ENCODE measurements at places on chromosomes 13 and 19.

DNA sequence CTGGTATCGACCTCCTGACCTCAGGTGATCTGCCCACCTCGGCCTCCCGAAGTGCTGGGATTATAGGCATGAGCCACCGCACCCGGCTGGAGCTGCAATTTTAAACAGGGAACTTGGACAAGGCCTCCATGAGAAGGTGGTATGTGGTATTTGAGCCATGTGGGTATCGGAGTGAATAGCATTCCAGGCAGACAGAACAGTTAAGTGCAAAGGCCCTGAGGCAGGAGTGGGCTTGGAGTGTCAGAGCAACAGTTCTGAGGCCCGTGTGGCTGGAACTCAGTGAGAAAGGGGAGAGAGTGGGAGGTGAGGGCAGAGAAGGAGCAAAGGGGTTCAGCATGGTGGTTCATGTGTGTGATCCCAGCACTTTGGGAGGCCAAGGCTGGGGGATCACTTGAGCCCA lies 2.9 kb downstream of the RCN3 start:
- no peak for DNase-seq

DNA sequence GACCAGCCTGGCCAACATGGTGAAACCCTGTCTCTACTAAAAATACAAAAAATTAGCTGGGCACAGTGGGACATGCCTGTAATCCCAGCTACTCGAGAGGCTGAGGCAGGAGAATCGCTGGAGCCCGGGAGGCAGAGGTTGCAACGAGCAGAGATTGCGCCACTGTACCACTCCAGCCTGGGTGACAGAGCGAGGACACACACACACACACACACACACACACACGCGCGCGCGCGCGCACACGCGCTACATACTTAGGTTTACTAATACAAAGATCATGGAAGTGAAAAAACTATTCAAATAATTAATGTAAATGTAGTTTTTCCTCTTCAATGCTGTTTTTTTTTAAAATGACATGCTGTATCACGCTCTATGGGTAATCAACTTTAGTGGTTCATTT lies 58.5 kb upstream of the ZDHHC20 start:
- DNase-seq = no peak

- no peak for DNase-seq
Observed at GRCh38 chr13:110353339-110353977, 46.4 kb downstream of the COL4A2 start.

- peak; percentile 61 for DNase-seq
Observed at GRCh38 chr13:79003989-79004898, 345.3 kb upstream of the OBI1 start.

DNA sequence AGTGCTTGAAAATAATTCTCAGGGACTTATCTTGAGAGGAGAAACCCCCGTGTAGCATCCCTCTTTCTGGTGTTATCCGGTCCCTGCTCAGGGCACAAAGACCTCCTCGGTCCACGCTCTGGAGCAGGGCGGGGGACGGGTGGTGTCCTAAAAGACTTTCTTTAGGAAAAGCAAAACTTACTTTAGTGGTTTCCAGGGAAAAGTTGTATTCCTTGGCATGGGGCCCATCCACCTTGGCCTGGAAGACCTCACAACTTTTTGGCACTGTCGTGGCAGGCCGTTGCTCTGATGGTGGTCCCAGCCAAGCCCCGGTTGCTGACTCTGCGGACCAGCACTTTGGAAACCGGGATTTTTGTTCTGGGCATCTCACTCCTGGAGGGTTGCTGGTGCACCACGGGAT lies 2.7 kb downstream of the AMER2 start:
- no peak for DNase-seq

GRCh38 chr13:33676045-33676989 lies 141.6 kb upstream of the RFC3 start:
- DNase-seq = no peak

DNA sequence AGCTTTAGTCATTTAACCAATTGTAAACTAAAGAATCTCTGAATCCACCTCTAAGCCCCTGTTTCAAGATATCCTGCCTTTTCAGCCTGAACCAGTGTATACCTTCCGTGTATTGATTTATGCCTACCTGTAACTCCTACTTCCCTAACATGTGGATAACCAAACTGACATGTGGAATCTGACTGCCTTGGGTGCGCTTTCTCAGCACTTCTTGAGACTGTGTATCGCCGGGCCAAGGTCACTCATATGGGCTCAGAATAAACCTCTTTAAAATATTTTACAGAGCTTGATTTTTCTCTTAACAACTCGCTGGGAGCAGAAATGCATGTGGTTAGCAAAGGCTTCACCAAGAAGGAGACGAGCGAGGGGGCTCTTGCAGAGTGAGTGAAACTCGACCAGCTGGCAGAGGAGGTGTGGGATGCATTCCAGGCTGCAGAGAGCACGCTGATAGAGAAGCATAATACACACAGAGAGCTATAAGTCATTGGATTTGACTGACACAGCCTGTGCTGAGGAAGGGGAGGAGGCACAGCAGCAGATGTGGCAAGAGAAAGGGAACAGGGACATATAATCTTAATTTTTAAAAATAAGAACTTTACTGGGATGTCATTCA lies 268.2 kb upstream of the MAB21L1 start:
- DNase-seq = no peak

DNA sequence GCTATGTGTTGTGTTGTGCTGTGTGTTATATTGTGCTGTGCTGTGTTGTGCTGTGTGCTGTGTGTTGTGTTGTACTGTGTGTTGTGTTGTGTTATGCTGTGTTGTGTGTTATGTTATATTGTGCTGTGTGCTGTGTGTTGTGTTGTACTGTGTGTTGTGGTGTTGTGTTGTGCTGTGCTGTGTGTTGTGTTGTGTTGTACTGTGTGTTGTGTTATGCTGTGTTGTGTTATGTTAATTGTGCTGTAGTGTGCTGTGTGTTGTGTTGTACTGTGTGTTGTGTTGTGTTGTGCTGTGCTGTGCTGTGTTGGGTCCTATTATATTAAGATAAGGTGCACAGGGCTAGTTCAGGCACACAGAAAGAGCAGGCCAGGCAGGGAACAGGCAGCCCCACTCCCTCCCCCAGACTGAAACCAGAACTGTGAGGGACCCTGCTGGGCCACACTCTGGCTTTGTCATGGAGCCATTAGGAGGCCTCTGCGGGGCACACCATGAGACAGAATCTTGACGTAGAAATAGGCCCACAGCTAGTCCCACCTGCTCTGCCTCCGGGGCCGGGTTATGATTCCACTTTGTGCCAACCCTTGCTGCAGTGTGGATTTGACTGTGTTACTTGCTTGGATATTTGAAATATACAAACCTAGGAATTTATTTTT lies 12.1 kb downstream of the SOX1 start:
- no peak for DNase-seq

DNA sequence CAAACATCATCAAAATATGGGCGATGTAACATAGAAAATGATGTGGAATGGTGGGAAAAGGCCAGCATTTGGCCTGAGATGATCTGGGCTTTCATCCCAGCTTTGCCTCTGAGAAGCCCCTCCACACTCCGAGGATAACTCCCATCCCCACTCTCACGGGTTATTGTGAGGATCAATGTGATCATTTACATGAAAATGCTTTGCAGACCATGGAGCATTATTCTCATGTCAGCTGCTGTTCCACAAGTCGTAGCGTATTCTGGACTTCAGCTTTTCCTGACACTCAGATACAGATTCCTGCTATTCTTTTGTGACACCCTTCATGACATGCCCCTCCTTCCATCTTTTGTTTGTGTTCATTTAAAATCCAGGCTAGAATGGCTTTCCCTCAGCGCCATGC lies 86.5 kb downstream of the NUFIP1 start:
- no peak for DNase-seq

- no peak for DNase-seq
Observed at GRCh38 chr13:100110269-100110668, 21.4 kb downstream of the PCCA start.

GRCh38 chr13:75486146-75487062 lies 4.4 kb upstream of the TBC1D4 start:
- no peak for DNase-seq

- DNase-seq = peak; percentile 26
Observed at GRCh38 chr13:43267916-43268315, 244.5 kb downstream of the DNAJC15 start.

GRCh38 chr13:113860665-113861432 lies 3.0 kb downstream of the GAS6 start:
- DNase-seq = no peak

GRCh38 chr13:54162069-54162468 lies 1133.5 kb downstream of the OLFM4 start:
- DNase-seq = no peak

DNA sequence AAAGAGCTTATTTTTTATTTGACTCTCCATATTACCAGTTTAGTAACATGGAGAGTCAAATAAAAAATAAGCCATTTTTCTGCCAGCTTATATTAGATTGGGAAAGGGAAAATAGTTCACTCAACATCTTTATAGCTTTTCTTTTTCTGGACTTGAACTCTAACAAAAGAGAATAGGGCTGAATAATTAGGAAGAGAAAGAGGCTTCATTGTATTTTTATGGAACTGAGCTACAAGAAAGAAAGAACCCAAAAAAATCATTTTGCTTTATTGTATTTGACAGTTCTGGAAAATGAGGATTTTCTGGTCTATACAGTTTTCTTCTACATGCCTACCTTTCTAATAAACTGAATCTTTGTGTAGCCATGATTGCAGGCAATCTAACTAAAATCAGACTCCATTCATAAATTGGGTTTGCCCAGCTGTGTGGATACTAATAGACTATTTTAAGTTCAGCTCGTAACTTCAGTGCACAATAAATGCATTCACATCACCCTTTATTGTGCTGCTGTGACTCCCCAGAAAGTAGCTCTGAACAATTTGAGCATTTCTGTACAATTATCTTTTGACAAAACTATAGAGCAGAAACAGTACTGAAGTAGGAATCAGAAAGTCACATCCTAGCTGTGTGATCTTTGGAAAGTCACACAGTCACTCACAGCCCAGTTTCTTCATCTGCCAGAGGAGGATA lies 115.3 kb downstream of the STOML3 start:
- no peak for DNase-seq

DNA sequence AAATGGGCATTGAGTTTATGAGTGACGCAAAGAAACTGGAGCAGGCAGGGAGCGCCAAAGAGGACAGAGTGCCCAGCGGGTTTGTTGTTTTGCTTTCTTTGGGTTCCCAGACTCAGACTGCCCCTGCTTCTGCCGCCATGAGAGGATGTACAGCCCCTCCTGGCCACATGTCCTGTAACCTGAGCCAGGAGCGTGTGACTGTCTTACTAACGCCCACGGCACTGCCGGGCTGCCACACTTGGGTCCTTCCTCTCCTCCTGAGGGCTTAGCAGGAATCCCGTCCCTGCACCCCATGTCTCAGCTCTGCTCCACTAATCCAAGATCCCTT lies 80.5 kb downstream of the GPR12 start:
- no peak for DNase-seq

GRCh38 chr19:31073485-31074198 lies 275.6 kb downstream of the TSHZ3 start:
- no peak for DNase-seq

DNA sequence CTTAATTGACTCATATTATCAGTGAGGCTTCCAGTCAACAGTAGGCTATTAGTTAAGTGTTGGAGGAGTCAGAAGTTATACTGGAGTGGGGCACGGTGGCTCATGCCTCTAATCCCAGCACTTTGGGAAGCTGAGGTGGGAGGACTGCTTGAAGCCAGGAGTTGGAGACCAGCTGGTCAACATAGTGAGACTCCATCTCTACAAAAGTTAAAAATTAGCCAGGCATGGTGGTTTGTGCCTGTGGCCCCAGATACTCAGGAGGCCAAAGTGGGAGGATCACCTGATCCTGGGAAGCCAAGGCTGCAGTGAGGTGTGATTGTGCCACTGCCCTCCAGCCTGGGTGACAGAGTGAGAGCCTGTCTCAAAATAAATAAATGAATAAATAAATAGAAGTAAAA lies 53.2 kb downstream of the COMP start:
- DNase-seq = no peak

DNA sequence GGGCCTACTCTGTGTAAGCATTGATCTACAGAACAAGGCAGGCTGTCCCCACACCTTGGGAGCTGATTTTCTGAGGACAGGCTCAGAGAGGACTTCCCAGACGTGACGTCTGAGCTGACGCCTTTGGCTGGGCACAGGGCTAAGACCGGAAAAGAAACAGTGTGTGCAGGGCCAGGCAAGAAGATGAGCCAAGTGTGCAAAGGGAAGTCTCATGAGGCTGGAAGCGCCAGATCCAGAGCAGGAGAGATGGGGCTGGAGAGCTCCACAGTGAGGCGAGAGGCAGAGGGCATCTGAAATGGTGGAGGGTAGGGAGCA lies 12.7 kb downstream of the IGLON5 start:
- DNase-seq = no peak

- DNase-seq = no peak
Observed at GRCh38 chr19:43380771-43381386, 27.4 kb downstream of the CD177 start.

GRCh38 chr19:10565028-10565566 lies 713 bp downstream of the KRI1 start:
- peak; percentile 69 for DNase-seq

GRCh38 chr19:51808333-51808986 lies 13.5 kb downstream of the FPR3 start:
- no peak for DNase-seq

DNA sequence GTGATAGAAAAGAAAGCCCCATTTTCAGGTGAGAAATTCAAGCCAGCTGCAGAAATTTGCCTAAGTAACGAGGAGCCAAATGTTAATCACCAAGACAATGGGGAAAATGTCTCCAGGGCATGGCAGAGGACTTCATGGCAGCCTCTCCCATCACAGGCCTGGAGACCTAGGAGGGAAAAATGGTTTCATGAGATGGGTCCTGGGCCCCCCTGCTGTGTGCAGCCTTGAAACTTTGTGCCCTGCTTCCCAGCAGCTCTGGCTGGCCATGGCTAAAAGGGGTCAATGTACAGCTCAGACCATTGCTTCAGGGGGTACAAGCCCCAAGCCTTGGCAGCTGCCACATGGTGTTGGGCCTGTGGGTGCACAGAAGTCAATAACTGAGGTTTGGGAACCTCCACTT lies 9.9 kb downstream of the N4BP2L1 start:
- no peak for DNase-seq

- DNase-seq = no peak
Observed at GRCh38 chr19:31232871-31233270, 116.4 kb downstream of the TSHZ3 start.

- DNase-seq = no peak
Observed at GRCh38 chr13:42567906-42568305, 6.0 kb upstream of the TNFSF11 start.

DNA sequence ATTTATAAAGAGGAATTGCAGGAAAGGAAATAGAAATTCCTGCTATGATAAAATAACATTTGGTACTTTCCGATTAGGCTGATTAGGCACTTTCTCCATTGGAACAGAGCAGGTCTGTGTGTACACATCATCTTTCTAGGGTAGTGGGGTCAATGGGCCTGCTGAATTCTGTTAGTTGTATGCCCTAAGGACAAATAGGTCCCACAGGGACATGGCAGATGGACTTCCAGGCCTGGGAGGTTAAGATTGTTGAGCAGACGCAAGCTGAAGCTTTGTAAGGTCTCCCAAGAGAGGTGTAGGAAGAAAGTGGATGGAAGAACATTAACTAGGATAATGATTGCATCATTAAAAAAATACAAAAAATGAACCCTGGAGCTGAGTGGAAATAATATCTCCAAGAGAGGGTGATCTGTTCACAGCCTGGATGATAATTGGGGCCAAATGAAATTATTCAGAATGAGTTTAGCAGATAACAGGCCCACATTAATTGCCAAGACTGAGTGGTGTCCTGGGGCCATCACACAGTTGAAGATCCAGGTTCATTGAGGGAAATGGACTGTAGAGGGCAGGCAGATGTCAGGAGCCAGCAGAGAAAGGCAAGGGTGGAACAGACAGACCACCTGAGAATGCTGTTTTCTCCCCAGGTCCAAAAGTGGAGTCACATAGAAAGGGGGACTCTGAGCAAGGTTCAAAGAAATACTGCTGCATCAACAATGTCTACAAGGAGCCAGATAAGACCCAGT lies 215.1 kb downstream of the DNAJC15 start:
- DNase-seq = no peak
